ENCODE measurements at places on chromosomes 1 and 21.

- DNase-seq = no peak
Observed at GRCh38 chr1:171486048-171486519, 754 bp downstream of the PRRC2C start.

GRCh38 chr1:38334930-38335592, 288.5 kb upstream of the POU3F1 start:
- no peak for DNase-seq

- no peak for DNase-seq
Observed at GRCh38 chr1:205016075-205016474, 26.9 kb upstream of the CNTN2 start.

DNA sequence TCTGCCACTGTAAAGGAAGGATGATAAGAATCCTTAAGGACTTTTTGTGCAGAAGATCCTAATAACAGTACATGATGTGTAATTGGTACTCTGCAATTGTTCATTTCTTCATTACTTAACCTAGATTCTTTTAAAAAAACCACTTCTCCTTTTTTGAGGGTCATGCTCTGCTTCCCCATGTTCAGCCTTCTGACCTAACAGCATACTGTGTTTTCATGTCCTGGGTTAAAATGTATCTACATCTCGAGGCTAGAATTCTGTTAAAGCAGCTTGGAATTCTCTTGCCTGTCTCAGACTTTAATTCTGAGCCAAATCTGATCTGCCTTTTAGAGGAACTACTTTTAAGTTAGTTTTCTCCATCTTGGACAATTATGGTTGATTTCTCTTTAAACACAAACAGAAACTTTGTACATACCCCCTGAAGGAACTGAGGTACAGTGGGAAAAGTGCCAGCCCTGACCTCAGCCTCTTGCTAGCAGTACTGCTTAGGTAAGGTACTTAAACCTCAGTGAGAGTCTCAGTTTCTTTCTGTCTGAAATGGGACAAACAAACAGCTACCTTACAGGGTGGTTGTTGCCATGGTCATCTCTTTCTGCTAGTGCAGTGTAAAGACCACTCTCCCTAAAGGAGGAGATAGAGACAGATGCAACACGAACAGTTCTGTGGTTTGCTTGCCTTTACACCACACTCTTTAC, 103.2 kb upstream of the DYNLT5 start:
- no peak for DNase-seq

DNA sequence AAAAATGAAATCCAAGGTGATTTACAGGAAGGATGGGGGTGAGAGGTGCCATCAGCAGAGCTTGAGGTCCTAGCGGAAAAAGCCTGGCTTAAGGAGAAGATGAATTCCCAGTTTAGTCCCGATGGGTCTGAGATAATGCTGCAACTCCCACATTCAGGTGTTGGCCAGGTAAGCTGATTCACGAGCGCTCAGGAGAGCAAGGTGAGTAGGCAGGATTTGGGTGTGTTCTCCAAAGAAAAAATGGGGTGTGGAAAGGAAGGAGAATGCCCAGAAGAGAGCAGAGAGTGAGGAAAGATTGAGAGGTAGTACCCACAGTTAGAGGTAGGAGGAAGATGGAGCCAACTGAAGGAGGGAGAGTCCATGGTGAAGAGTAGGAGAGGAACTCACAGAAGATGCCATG, 12.5 kb downstream of the RIMS3 start:
- no peak for DNase-seq

DNA sequence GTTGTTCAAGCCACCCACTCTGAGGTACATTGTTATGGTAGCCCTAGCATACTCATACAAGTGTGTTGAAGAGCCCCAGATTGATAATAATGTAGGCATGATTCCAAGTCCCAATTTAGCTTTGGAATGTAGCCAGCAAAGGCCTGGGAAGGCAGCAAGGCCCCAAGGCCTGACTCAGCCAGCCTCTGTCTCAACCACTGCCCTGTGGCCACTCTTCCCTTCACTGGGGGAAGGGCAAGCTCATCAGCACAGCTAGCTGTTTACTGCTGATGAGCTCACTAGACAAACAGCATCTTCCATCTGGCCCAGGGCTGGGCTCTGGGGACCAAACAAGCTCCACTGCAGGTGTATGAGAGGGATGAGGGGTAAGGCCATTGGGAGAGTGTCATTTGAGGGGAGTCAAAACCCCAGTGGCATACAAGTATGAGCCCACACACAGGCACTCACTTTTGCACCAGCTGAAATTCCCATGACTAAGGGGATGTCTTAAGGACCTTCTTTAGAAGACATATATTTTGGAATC, 2.2 kb upstream of the IRF6 start:
- no peak for DNase-seq

GRCh38 chr1:211843507-211844298, 13.1 kb upstream of the LPGAT1 start:
- no peak for DNase-seq

- no peak for DNase-seq
Observed at GRCh38 chr21:42750737-42751530, 97.5 kb downstream of the PDE9A start.

DNA sequence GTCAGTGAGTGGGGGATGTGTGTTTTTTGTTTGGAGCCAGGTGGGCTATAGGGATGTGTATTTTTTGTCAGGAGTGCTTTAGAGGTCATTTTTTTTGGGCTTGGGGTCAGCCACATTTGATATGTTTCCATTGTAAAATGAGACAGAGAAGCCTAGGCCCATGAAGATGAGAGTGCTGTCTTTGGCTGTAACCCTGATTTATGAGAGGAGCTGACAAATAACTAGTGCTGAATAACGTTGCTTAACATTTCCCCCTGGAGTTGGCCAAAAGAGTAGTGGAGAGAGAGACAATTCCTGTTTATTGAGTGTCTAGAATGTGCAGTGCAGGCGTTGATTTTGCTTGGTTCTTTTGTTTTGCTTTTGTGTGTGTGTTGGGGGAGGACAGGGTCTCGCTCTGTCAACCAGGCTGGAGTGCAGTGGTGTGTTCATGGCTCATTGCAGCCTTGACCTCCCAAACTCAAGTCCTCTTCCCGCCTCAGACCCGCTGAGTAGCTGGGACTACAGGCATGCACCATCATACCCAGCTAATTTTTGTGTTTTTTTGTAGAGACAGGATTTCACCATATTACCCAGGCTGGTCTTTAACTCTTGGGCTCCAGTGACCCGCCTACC, 64.7 kb downstream of the S1PR1 start:
- no peak for DNase-seq

GRCh38 chr1:226308166-226308722, 720 bp downstream of the LIN9 start:
- DNase-seq = peak; percentile 6

- peak; percentile 52 for DNase-seq
Observed at GRCh38 chr1:248618878-248619277, 16.0 kb downstream of the OR2T11 start.

GRCh38 chr1:185241127-185241526, 75.9 kb downstream of the IVNS1ABP start:
- DNase-seq = no peak

DNA sequence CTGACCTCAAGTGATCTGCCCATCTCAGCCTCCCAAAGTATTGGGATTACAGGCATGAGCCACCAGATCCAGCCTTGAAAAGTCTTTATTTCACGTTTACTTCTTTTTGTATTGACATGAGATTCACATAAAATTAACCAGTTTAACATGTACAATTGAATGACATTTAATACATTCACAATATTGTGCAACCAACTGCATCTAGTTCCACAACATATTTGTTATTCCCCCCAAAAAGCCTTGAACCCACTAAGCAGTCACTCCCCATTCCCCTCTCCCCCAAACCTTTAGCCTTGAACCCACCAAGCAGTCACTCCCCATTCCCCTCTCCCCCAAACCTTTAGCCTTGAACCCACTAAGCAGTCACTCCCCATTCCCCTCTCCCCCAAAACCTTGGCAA, 62.0 kb downstream of the ACBD6 start:
- no peak for DNase-seq

DNA sequence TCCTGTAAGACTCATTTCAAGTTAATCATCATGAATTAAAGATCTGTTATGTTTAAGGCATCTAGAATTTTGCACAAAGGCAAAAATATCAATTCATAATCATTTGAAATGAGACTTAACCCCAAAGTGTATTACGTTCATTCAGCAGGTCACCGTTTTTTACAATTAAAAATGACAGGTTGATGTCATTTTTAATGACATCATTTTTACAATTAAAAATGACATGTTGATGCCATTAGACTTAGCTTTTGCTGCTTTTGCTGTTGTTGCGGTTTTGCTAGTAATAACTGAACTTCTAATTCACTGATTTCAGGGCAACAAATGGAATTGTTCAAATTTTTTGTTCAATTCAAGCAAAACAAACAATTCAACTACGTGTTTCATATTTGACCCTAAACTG, 17.0 kb downstream of the PRMT6 start:
- no peak for DNase-seq

- no peak for DNase-seq
Observed at GRCh38 chr1:169478094-169478672, 7.6 kb downstream of the SLC19A2 start.

DNA sequence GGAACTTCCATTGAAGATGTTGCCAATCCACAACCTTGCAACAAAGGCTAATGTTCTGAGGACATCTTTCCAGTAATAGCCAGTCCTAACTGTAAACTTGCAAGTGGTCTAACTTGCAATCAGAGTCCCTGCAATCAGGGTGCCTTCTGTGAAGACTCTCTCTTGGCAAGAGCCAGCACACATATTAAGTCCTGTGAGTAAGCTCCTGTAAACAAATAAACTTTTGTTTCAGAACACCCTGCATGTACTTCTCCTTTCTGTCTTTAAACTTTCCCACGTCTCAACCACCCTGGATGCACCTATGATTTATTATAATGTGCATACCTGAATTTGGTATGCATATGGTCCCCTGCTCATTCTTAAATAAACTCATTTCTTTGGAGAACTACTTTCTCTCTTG, 9.1 kb downstream of the GBP7 start:
- DNase-seq = no peak

- DNase-seq = no peak
Observed at GRCh38 chr1:45348966-45349677, 8.9 kb upstream of the MUTYH start.

GRCh38 chr1:175734642-175735041, 8.8 kb downstream of the TNR start:
- DNase-seq = no peak

GRCh38 chr1:206430031-206430983, 40.0 kb upstream of the IKBKE start:
- no peak for DNase-seq

- no peak for DNase-seq
Observed at GRCh38 chr1:67719329-67720196, 34.6 kb downstream of the GADD45A start.

DNA sequence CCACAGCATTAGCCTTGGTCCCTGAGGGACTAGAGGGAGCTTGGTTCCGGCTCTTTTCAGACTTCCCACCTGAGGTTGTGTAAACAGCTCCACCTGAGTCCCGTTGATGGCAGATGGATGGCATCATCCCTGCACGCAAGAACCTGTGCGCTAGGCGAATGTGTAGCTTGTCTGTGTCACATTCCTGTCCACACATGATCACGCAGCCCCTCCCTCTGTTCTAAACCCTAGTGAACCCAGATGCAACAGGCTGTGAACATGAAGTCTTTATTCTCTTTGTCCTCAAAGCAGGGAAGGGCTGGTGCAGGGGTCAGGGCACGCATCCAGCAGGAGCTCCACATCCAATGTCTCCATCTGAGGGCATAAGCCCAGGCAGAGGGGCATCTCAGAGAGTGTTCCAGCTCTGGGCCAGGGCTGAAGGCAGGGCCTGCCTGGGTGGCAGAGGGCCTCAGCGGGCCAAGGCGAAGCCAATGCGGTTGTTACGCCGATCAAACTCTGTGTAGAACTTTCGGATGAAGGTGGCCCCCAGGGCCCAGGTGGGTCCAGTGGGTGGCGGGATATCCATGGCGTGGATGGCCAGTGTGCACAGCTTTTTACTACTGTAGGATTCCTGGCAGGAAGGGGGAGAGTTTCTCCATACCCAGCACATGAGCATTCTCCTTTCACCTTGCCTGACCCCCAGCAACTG, 2.9 kb upstream of the ETNK2 start:
- no peak for DNase-seq

- no peak for DNase-seq
Observed at GRCh38 chr1:77642196-77642595, 40.3 kb downstream of the ZZZ3 start.

GRCh38 chr1:67571406-67571805, 113.6 kb upstream of the GADD45A start:
- DNase-seq = no peak

- DNase-seq = no peak
Observed at GRCh38 chr1:232923739-232924386, 26.5 kb upstream of the NTPCR start.

GRCh38 chr1:73517603-73518191, 680.3 kb downstream of the LRRIQ3 start:
- no peak for DNase-seq

DNA sequence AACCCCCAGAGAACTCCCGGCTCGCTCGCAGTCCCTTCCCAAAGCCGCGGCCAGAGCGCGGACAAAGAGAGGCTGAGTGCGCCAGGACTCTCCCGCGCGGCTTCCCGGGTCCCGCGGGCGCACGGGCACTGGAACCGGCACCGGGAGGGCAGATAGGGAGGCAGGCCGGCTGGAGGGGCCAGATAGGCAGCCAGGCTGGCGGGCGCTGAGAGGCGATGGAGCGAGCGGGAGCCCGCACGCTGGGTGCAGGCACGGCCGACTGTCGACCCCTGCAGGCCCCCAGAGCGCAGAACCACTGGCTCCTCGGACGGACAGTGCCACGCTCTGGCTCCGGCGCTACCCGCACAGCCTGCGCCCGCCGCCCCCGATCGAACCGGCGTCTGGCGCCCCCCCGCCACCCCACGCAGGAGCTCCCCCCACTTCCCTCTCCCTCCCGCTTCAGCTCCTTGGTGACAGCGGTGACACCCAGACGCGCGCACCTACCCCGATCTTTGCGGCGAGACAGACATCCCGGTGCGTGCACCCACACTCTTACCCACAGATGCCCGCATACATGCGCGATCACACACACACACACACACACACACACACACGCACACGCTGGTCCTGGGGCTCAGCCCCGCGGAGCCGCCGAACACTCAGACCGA, 534 bp downstream of the SLC6A9 start:
- peak; percentile 33 for DNase-seq

DNA sequence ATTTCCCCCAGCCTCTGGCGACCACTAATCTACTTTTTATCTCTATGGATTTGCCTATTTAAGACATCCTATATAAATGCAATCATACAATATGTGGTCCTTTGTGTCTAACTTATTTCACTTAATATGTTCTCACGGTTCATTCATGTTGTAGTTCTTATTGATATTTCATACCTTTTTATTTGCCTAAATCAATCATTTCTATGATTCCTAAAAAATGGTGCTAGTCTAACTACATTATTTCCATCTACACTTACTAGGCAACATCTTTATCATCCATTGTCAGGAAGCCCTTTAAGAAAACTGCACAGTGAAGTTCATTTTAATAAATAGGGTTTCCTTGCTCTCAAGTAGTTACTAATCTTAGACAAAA, 380 bp upstream of the FBXO28 start:
- no peak for DNase-seq
